ENCODE measurements at places on chromosomes 3 and 15. TPM values are rescaled to one million over a fixed set of nuclear protein-coding genes. Genes with fewer than 3 reads are reported as not detected.

DNA sequence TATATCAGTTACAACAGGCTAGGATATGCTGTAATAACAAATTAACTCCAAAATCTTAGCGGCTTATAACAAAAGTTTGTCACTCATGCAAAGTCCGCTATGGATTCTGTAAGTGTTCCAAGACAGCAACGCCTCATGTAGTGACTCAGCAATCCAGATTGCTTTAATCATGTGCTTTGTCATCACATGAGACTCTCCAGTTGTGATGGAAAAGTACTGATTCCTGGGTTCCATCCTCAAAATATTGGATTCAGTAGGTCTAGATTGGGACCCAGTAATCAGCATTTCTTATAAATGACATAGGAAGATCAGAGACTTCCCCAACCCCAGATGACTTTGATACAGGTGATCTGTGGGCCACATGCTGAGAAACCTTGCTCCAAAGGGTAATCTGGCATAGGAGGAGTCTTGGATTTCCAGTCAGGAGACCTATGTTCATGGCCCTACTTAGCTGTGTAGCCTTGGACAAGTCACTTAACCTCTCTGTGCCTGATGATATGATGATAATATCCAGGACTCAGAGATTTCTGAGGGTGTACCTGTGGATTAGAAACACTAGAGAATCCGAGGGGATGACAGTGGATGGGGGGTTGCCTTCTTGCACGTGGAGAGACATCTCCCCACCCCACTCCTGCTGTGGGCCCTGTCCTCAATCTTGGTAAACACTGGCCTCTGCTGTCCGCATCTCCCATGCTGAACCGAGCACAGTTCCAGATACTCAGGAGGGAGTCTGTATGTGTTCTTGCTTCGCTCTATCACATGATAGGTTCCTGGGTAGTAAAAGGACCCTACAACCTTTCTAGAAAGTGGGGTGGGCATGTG lies 65.5 kb downstream of the CORO2B start:
- no peak for DNase-seq

DNA sequence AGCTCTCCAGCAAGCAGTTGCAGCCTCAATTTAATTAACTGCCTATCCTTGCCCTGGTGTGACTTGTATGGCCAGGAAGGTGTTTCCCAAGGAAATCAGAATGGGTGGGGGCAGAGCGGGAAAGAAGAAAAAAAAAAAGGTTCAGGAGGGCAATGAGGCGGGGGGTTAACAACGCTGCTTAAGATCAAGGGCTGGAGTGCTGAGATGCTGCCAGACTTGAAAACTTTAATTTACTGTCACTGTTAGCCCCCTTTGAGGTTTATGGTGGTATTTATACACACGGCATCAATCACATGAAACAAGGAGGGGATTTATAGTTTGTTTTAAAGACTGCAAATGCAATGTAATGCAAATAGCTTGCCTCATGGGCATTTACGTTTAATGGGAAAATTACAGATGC lies 319.4 kb upstream of the NR2F2 start:
- no peak for DNase-seq

DNA sequence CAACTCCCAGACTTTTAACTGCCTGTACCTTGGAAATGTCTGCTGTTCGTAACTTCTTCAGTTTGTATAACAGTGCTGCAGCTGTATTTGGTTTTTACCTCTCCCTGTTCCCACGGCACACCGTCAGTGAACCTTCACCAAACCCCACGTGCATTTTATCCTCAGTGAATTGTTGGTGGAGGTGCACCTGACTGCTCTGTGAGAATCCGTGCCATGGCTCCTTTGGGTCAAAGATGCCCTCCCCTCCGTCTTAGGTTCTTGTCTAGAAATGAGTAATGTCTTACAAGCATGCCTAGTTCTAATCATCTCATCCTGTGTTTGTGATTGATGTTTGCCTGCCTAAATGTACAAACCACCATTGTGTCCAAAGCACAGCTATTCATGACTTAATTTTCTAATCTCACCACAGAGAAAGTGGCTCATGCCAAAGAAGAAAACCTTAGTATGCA lies 28.2 kb downstream of the TPM1 start:
- no peak for DNase-seq

DNA sequence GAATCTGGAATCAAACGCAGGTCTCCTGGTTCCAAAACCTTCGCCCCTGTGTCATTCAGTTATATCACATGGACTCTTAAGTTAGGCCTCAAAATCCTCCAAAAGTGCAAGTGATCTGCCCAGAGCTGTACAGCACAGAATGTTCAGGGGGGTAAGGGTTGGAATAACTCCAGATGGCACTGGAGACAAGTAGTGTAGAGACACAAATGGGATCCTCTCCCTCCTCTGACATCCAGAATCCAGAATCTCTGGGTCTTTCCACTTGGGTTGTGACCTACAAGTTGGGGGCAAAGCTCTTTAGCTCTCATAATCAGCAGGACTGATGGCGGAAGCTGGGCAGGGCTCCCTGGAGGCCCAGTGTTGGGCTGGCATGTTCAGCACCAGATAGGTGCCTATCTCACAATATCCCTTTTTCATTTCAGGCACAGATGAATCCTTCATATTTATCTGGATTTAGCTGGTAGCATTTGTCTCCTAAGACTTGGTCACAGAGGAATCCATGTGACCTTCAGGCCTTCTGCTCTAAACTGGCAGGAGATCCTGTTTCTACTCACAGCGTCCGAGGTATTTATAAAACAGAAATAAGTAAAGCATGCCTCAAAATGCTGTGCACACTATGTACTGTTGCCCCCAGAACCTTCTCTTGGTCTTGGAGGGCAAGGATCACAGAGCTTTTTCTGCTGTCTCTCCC lies 15.4 kb downstream of the ABHD2 start:
- DNase-seq = no peak

DNA sequence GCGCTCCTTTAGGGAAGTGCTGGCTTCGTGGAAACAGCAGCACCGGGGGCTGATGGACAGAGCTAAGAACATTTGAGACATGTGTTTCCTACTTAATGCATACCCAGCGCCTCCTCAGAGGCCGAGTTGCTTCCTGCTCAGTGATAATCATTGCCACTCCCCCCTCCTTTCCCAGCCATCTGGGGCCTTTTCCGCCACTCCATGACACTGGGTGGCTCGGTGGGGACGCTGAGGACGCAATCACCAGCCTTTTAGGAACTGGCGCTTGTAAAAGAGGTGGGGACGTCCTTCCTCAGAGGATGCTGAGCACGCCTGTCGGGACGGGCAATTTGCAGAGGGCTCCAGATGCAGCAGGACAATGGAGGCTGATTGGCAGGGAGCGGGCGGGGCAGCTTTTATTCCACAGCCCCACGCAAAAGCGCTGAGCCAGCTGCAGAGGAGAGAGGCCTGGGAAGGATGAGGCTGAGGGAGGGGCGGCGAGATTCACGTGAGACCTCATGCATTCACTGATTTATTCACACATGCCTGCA lies 22.2 kb upstream of the IQSEC1 start:
- no peak for DNase-seq

- no peak for DNase-seq
Observed at GRCh38 chr3:149419816-149420215, 42.4 kb upstream of the TM4SF1 start.

DNA sequence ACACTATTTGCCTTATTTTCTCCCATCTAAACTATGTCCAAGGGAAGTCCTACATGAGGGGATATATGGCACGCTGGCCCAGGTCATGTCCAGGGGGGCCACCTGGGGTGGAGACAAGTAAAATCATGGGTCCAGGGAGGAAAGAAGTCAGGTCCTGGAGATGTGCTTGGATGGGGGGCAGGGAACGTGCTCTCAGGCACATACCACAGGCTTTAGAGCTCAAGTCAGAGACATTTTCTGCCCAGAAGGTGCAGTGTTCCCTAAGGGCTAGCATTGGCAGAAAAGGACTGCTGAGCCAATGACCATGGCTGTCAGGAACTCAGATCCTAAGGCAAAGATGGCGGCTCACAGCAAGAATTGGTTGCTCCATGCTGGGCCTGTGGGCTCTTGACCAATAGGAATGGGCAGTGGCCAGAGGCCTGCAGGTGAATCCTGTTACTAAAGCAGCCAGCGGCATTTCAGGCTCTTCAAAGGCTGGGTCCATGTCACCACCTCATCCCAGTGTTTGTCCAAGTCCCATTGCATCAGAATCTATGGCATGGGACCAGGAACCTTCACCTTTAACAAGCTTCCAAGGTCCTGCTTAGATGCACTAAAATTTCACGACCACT lies 175.0 kb downstream of the RPLP1 start:
- no peak for DNase-seq

- DNase-seq = no peak
Observed at GRCh38 chr15:36769098-36769497, 189.7 kb downstream of the CDIN1 start.

GRCh38 chr15:63430766-63431451 lies 49.3 kb upstream of the CA12 start:
- no peak for DNase-seq

GRCh38 chr15:91769894-91770293 lies 83.6 kb upstream of the SLCO3A1 start:
- no peak for DNase-seq

GUCA1C gene
- not detected for total RNA-seq
